Posterior vena cava (tissue), 2 donors: ENCODE measurements at places on chromosomes 12 and 14. TPM values are rescaled to one million over a fixed set of nuclear protein-coding genes. Genes with fewer than 3 reads are reported as not detected.
A peak's percentile ranks its signal among the peaks of the same experiment; 100 is the strongest.

DNA sequence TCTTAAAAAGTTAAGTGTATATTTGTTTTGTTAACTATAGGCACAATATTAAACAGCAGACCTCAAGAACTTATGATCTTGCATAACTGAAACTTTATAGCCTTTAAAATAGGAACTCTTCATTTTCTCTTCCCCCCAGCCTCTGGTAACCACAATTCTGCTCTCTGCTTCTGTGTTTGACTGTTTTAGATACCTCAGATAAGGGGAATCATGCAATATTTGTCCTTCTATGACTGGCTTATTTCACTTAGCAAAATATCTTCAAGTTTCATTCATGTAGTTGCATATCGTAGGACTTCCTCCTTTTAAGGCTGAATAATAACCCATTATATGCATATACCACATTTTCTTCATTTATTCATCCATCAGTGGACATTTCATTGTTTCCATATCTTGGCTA, 131.3 kb downstream of the PTPRO start:
- no peak for DNase-seq

GRCh38 chr12:58884916-58885315, 35.4 kb downstream of the LRIG3 start:
- no peak for DNase-seq

DNA sequence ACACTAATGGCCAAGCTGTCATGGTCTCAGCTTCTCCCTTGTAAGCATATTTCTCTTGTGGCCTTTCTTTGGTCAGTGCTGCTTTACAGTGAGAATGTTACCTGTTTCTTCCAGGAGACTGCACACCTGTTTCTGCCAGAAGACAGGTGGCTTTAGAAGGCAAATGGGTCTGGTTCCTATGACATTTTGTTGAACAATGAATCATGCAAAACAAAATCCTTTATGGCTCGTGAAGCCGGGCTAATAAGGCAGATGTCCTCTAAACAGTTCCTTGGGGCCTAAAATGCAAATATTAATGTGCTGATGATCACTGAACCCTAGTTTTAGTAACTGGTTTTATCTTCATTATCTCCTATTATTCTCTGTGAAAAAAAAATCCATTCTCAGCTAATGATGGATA, 927.6 kb downstream of the GALC start:
- DNase-seq, result no peak

DNA sequence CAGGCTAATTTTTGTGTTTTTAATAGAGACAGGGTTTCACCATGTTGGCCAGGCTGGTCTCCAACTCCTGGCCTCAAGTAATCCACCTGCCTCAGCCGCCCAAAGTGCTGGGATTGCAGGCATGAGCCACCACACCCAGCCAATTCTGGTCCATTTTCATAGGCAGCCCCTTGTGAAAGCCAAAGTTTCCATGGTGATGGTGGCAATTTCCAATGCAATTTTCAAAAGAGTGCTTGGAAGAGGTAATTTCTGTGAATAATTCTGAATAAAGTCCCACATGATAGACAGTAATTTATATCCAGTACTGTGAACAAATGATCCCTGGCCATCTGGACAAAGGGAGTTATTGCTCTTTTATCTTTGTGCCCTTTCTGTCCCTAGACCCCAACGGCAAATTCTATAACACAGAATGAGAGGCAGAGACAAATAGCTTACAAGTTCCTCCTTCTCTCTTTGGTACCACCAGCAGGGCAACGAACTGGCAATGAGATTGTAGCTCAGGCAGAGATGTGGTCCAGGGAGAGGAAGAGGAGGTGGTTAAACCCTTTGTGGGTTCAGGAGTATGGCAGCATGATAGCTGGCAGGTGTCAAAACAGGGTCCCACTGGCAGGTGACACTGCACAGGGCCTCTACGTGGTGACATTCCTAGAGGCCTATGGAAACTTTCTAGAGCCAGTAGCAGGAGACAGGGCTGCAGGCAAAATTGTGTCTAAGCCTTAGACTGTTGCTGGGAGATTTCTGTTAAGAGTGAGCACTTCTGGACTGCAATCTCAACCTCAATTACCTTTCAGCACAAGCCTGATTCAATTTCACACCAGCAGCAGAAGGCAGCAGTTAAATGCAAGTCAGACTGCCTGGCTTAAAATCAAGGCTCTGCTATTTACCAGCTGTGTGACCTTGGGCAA, 46.5 kb downstream of the NT5DC3 start:
- DNase-seq, result no peak

GRCh38 chr14:39488600-39488999, 56.4 kb upstream of the FBXO33 start:
- DNase-seq, result no peak

GRCh38 chr14:40386433-40386832, 954.2 kb upstream of the FBXO33 start:
- no peak for DNase-seq

GRCh38 chr12:95859947-95860850, 1.4 kb downstream of the SNRPF start:
- DNase-seq, result no peak

DNA sequence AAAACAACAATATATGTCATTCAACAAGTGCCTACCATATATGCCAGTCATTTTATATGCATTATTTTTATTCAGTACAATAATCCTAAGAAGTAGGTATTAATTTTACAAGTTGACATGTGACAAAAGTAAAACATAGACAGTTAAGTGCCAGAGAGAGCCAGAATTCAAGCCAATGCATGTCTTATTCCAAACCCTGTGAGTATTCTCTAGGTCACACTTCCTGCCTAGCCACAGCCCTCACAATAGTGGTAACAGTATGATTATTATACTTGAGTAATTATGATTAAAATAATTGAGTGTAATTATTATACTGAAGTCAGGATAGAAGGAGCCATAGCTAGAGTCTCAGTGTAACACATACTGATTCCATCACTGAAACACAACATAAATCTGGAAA, 52.2 kb downstream of the KIF21A start:
- DNase-seq, result no peak

DNA sequence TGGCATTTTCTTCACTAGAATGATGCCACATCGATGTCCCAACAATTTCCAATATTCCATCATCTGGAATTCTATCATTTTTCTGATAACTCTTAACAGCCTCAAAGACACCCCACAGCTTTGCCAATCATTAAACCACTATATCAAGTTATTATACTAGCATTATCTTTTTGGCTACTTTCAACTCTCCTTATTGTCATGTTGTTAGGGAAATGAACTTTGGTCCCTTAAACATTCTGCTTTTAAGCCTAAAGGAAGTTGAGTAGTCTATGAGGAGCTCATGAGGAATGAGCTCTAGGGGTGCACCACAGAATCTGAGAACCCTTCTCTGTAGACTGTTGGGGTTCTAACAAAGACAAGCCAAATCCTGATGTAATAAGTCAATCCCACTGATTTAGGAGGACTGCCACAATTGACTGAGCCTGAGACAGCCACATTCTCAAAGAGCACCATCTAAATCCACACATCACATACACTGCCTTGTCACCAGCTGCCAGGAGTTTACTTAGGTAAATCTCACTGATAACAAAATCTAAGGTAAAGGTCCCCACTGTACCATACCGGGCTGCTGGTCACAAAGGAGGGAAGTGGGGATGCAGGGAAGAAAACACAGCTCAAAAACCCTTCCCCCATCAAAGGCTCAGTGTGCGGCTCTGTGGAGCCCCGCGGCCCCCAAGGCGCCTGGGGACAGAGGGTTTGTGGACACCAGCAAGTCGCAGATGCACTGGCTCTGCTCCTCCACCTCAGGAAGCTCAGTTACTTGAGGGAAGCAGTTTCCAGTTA, 58.2 kb downstream of the SETD3 start:
- DNase-seq, result no peak

- DNase-seq, result peak; percentile 37
Measured at GRCh38 chr14:23101986-23102625, 2.7 kb downstream of the CIROP start.

DNA sequence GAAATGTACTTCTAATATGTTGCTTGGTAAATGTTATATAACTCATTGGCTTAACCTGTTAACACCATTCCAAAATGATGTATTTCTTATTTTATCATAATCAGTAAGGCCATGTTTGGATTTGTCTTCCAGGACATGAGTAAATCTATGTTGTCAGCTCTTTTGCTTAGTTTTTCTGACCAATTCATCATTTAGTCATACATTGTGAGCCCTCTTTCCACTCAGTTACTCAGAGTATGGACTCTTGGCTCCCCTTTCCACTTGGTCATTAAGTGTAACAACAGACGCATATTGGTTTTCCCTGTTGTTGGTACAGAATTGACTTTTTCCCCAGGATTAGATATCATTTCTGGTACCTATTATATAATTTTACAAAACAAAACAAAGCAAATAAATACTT, 9.0 kb upstream of the CLEC4D start:
- DNase-seq, result no peak

GRCh38 chr12:100656141-100656540, 82.7 kb downstream of the GAS2L3 start:
- no peak for DNase-seq

GRCh38 chr14:35215110-35215813, 76.9 kb upstream of the PSMA6 start:
- DNase-seq, result no peak

GRCh38 chr14:100289916-100290606, 16.2 kb downstream of the SLC25A29 start:
- peak; percentile 64 for DNase-seq

DNA sequence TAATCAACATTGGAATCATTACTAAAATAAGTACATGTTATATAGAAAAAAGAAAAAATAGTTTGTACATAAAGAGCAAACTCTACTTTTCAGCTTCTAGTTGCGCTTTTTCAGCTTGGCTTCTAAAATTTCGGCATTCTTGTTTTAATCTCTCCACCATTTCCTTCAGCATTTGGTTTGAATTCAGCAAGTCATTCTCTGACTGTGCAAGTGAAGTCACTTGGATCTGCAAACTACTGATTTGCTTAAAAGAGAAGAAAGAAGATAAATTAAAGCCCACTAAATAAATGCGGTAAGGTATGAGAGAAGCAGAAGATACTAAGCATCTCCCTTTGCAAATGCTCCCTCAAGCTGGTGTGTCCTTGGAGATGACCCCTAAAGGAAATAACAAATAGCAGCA, 126.3 kb downstream of the CEP83 start:
- DNase-seq, result no peak

GRCh38 chr14:69643430-69644200, 32.2 kb downstream of the SUSD6 start:
- no peak for DNase-seq

DNA sequence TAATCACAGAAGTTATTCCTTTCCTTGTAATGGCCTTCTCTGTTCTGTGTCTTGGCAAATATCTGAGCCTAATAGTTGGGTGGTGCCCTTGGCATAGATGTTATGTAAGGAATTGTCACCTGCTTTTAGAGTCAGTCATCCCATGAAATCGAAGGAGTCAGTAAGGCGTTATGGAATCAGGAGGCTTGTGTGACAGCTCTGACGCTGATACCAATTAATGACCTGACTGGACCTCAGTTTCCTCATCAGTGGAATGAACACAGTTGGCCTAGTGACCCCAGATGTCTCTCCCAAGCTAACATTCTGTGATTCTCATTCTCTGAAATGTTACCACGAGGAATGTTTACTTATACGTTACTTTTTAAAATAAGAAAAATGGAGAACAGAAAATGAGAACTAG, 32.1 kb downstream of the TXNRD1 start:
- DNase-seq, result no peak

DNA sequence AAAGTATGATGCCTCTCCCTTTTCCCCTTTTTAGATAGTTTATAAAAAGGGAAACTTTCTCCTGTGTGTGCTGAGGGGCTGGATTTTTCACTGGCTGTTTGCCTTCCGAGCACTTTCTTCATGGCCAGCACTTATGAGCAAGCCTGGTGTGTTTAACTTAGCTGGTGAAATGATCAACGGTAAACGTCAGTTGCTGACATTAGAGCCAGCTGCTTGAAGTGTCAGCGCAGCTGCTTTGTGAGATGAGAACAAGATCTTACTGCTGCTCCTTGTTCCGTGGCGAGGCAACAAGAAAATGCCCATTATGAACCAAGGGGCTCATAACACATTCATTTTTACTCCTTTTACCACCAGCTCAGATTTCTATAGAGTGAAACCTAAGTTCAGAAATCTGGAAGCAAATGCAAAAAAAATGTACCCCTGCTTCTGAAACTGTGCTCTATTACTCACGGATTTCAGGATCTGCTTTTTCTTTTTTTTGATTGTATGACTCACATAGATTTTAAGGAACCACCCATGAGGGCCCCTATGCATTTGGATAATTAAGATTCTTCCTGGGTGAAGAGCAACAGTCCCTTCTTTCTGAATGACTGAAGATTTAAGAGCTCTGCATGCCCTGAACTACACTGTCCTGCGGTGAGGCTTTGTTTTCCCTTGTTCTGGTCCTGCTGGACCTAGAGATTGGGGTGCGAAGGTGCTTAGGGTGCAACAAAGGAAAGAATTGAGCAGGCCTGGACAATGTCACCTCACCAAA, 74.3 kb upstream of the CPM start:
- DNase-seq, result no peak

DNA sequence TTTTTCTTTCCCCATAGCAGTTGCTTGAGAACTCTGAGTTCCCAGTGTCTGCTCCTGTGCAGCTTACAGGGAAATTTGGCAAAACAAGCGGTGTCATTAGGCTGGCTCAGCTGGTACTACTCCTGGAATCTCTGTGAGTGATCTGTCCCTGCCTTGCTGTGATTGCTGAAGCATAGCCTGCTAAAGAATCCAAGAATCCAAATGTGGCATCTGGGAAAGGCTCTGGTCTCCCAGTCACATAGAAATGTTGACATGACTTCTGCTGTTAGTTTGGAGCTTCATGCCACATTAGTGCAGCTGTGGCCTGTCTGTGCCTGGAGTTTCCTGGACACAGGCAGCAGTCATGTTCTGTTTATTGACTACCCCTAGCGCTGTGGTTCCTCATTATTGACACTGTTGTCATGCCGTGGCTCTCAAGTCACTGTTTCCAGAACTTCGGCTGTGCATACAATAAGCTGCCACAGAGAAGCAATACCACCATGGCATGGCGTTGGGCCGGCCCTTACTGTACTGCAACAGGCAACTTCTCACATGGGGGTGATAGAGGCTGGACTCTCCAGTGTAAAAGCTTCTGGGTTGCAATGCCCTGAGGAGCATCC, 166.8 kb downstream of the MYRFL start:
- DNase-seq, result no peak

DNA sequence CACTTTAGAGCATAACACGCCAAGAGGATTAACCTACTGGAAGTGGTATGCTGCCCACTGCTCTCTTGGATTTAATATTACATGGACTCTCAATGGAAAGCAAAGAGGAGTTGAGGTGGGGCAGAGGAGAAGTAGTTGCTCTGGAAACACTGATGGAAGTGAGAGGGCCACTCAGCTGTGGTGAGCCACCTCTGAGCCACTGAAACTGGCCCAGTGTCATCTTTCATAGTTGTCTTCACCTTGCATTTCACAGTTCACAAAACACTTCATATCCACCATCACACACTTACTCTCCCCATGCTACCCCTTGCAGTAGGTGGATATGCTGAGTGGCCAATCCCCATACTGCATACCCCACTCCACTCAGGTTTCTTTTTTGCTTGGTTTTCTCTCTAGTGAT, 12.2 kb upstream of the PCED1B start:
- DNase-seq, result no peak

NEDD1 gene
- 11.8 TPM for total RNA-seq

PRB2 gene
- total RNA-seq, result not detected

SIX1 gene
- total RNA-seq, result 4.3 TPM

CYP46A1 gene
- 1.3 TPM for total RNA-seq

PTPRQ gene
- total RNA-seq, result 1.5 TPM

MON2 gene
- 53.6 TPM for total RNA-seq

KRT6A gene
- not detected for total RNA-seq
